ENCODE measurements at places on chromosomes 1 and 21. TPM values are rescaled to one million over a fixed set of nuclear protein-coding genes. Genes with fewer than 3 reads are reported as not detected.

DNA sequence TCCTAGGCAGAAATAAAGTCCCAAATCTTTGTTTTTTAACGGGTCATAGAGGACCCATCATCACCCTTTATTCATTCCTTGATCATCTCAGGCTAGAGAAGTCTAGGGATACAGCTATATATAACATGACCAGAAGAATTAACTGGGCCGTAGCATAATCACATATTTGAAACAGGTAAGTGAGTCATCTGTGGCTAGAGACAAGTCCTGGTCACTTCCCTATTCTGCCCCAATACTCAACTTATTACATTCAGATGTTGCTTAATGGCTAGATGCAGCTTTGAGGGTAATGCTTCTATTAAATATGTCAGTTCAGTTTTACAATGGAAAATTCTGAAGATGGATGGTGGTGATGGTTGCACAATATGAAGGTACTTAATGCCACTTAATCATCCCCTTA is 47.0 kb downstream of the EXO1 start:
- no peak for DNase-seq

DNA sequence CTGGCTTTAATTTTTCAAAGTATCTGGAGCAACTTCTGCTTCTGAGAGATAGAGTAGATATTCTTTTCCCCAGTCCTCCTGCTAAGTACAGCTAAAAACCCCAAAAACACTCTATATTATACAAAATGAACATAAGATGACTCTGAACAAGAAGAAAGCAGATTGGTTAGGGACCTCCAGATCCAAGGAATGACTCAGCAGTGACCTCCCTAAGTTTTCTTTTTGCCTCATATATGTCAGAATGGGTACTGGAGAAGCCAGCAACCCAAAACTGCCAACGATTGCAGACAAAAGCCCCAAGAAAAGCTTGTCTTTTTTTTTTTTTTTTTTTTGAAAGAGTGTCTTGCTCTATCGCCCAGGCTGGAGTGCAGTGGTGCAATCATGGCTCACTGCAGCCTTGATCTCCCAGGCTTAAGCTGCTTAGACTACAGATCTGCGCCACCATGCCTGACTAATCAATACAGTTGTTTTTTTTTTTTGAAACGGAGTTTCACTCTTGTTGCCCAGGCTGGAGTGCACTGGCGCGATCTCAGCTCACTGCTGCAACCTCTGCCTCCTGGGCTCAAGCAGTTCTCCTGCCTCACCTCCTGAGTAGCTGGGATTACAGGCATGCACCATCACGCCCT is 22.7 kb downstream of the NDUFS5 start:
- DNase-seq, result no peak

- DNase-seq, result no peak
Measured at GRCh38 chr1:114585231-114585630, 3.8 kb upstream of the BCAS2 start.

DNA sequence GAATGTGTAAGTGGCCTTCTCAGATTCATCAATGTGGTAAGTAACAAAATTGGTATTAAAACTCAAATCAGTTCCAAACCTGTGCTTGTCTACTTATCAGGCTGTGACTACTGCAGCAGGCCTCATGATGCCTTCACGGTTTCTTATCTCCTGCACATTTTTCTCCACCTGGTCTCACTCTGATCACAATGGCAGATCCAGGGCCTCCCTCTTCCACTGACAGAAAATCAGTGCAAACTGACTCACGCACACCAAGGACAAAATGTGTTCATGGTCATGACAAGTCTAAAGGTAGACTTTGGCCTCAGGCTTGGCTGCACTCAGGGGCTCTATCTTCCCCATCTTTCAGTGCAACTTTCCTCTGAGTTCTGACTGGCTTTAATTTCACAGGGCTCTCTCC is 56.7 kb upstream of the ATP1A1 start:
- DNase-seq, result no peak

- DNase-seq, result no peak
Measured at GRCh38 chr1:58439946-58440345, 106.6 kb downstream of the OMA1 start.

DNA sequence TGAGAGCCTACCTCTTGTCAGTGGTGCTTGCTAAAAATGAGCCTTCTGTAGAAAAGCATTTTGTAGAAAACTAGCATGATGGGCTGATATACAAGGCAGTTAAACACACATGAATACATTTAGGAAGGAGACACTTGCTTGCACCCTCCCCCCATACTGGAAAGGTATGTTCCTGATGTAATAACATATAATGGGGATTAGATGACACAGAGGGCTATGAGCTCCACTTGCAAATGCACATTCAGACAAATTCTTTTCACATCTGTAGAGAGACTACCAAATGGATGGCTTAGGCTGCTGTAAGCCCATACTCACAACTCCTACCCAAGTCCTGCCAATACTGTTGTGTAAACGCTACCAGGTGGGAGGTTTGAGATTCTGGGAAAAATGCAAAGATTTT is 634.0 kb downstream of the SMYD3 start:
- no peak for DNase-seq

DNA sequence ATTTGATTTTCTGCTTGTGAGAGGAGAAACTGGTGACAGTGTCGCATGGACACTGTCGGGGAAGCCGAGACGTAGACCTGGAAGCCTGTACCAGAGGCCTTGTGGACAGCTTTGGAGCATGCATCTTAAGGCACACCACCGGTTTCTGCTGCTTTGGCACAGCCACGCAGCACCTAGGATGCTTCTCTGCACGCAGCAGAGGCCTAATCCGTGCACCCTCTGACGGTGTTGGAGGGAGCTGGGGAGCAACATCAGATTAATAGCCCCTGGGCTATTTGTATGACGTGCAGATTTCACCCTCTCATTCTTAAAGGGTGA is 30.3 kb downstream of the TEX35 start:
- no peak for DNase-seq

DNA sequence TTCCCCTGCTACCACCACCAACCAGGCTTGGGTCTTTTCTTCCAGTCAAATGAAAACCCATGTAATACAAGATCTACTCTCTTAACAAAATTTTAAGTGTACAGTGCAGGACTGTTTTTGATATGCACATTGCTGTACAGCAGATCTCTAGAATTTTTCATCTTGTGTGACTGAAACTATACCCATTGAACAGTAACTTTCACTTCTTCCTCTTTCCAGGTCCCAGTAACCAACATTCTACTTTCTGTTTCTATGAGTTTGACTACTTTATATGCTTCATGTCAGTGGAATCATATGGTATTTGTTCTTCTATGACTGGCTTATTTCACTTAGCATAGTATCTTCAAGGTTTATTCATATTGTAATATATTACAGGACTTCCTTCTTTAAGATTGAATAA is 45.3 kb upstream of the PLPPR4 start:
- DNase-seq, result no peak

DNA sequence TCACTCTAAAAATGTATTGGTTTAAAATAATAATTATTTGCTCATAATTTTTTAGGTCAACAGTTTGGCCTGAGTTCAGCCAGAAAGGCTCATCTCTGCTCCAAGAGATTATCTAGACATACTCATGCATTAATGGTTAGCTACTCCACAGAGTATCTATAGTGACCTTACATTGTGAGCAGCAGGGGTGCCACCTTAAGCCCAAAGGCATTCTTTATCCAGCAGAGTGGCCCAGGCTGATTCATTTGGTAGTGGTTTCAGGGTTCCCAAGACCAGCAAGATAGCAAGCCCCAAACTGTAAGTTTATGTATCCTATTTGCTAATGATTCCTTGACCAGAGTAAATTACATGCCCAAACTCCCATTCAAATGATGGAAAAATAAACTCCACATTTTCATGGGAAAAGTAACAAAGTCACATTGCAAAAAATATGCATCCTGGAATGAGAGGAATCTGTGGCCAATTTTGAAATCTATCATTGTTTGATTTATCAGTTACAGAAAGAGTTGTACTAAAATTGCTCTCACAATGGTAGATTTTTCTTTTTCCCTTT is 182.6 kb upstream of the KCNK2 start:
- DNase-seq, result no peak

- DNase-seq, result no peak
Measured at GRCh38 chr1:24501371-24502064, 1.1 kb upstream of the RCAN3 start.

GRCh38 chr21:44547656-44548331 is 3.5 kb downstream of the KRTAP10-2 start:
- no peak for DNase-seq

- DNase-seq, result peak; percentile 7
Measured at GRCh38 chr1:2098839-2099785, 48.9 kb downstream of the PRKCZ start.

DNA sequence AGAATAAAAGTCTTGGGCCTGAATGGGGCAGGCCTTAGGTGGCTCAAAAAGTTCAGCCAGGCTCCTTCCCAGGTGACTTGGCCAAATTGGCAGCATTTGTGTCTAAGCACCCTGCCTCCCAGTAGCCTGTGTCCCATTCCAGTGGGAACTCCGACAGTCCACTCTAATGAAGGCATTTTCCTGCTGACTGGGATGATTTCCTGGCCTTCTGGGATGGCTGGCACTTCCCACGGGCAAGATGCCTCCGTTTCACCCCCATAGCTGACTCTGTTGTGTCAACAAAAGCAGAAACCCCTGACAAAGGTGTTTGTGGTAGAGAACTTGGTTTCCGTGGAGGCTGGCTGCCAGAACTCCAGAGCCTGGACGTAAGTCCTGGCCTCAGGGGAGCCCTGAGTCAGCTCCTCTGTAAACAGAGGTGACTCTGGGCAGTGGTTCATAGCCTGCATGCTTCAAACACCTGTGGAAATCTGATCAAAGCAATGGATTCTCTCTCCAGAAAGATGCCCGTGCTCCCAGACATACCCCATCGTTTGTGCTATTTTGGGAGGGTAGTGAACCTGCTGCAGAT is 36.6 kb downstream of the WNT3A start:
- no peak for DNase-seq

DNA sequence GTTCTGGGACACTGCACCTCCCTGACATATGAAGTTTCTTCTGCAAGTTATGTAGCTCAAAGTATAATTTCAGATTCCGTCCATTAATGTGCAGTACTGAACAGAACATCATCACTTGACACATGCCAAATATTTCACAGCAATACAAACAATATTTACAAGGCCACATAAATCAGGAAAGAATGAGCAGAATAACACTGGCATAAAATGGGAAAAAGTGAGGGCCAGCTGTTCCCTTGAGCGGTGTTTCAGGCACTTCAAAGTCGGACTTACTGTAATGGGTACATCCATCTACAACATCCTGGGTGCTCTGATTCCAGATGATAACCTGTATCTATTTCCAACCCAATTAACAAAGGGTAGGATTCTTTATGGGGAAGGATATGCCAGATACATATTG is 217.4 kb downstream of the APP start:
- DNase-seq, result no peak

GRCh38 chr1:46341222-46342083 is 846 bp downstream of the NSUN4 start:
- DNase-seq, result peak; percentile 25

- no peak for DNase-seq
Measured at GRCh38 chr1:222233444-222234158, 314.3 kb downstream of the HHIPL2 start.

DNA sequence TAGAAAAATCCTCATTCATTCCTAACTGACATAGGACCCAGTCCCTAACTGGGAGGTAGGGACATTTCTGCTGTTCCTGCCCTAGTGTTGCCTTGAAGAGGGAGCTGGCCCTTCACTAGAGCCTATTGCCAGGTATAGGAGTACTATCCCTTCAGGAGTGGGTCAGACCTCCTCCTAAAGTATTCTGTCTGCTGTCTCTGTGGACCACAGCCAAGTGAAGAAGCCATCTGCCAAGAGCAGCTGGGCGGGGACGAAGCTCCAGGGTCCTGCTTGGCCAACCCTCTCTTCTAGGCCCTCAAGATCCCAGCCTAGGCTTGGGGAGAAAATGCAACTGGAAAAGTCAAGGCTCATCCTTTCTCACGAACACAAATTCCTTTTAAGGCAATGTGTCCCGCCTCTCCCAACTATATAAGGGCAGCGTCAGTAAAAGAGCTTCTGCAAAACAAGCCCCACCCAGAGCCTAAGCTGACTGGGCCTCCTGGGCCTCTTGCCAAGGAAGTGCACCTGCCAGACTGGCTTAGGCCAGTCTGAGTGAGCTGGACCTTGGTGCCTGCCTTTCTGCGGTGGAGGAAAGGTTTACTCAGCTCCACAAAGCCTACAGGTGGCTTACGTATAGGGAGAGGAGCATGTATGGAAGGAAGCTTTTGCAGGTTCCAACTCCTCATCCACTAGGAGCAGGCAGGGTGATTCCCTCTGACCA is 638 bp upstream of the TUFT1 start:
- peak; percentile 72 for DNase-seq

GRCh38 chr1:109400035-109400655 is 2.4 kb upstream of the SORT1 start:
- DNase-seq, result no peak

- DNase-seq, result no peak
Measured at GRCh38 chr1:185860311-185860710, 126.1 kb downstream of the HMCN1 start.

DNA sequence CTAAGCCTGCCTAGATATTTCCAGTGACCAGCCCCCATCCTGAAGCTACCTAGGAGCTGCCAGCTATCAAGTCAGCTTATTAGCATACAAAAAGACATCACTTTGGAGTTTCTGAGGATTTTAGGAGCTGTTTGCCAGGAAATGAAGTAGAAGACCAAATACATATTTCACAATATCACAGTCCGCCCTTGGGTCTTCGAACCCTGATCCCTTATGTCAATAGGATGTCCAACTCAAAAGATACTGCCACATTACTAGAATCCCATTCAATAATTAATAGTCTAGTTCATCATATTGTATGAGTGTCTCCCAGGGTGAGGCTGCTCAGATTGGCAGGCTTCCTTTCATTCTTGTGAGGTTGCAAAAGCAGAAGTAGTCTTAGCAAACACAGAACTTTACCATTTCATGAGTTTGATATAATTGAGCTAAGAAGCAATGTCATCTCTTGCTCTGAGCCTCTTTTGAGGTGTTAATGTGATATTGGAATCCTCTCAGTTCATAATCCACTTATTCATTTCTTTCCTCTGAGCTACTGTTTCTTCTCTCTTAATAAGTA is 13.6 kb downstream of the IPO9 start:
- DNase-seq, result no peak

DNA sequence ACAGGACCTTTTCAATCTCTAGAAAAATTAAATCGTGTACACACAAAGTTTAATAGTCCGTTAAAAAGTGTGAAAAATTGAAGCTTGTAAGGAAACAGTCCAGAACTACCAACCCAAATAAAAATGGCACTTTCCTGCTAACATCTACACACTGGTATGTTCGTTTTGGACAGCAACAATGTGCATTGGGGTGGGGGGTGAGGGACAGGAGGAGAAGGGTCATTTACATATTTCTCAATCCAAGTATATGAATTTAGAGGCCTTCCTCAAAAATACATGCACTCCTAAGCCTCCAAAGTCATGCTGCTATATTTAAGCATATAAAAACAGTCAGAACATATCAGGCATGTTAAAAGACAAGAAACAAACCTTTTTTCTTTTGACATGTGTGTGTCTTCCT is 2.5 kb downstream of the PPP1R15B start:
- DNase-seq, result no peak

RIIAD1 gene
- 3.3 TPM for total RNA-seq

NBPF20 gene
- total RNA-seq, result 1.3 TPM

DCDC2B gene
- total RNA-seq, result not detected

NCF2 gene
- 9.7 TPM for total RNA-seq

ATG4C gene
- 11.3 TPM for total RNA-seq

TRIM67 gene
- total RNA-seq, result 0.16 TPM

C1orf185 gene
- not detected for total RNA-seq

NUCKS1 gene
- total RNA-seq, result 162 TPM

HCRTR1 gene
- 0.42 TPM for total RNA-seq

SLC25A34 gene
- total RNA-seq, result 5.4 TPM

TCP10L gene
- total RNA-seq, result 1.9 TPM

Measured in left cardiac atrium (tissue), 4 donors.